Activated gamma-delta T cell treated with Interleukin-2 at 50 U/mL for 16 hours (primary cell): ENCODE measurements at places on chromosomes 4 and X.

DNA sequence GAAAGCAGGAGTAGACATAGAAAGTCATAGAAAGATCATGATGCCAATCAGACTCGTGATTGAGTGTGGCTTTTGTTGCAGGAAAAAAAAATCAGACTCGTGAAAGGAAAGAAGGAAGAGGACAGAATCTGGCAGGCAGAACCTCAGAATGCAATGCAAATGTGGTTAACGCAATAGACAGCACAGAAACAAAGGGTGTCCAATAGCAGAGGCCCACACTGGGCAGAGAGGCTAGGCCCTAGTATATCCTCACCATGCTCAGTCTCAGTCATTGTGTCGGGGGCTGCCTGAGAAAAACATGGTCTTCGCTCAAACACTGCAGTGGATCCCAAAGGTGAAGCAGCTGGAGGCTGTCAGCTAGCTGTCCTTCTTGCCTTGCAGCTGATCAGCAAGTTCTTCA is 102.8 kb upstream of the MAOA start:
- DNase-seq, result no peak

- no peak for DNase-seq
Observed at GRCh38 chr4:172125443-172125842, 312.2 kb downstream of the GALNTL6 start.

GRCh38 chr4:128521156-128521555 is 233.5 kb upstream of the PGRMC2 start:
- no peak for DNase-seq

DNA sequence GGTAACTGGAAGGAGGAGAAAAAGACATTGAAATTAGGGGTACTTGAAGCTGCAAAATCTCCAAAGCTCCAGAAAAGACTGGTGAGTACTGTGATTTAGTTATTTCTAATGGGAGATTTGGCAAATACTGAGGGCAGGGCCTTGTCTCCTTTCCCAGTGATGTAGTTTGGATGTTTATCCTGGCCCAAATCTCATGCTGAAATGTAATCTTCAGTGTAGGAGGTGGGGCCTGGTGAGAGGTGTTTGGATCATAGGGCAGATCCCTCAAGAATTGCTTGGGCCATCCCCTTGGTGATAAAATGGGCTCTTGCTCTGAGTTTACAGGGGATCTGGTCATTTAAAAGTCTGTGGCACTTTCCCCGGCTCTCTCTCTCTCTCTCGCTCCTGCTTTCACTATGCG is 33.1 kb upstream of the GK start:
- no peak for DNase-seq
